ENCODE measurements at places on chromosomes 6 and 20.

DNA sequence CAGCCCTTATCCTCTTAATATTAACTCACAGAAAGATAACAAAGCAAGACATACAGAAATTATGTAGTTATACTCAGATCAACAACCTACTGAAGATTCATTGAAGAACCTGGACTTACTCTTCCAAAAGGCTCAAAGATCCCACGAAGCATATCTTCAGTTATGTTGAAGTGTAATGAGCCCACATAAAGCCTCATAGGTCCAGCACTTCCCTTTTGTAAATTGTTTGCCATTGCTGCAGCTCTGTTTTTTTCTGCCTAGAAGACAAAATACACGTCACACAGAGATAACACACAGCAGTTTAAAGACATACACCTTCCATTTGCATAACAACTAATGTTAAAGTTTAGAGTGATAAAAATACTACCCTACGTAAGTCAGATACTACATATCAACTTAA is 20.4 kb downstream of the RBM39 start:
- no peak for DNase-seq

DNA sequence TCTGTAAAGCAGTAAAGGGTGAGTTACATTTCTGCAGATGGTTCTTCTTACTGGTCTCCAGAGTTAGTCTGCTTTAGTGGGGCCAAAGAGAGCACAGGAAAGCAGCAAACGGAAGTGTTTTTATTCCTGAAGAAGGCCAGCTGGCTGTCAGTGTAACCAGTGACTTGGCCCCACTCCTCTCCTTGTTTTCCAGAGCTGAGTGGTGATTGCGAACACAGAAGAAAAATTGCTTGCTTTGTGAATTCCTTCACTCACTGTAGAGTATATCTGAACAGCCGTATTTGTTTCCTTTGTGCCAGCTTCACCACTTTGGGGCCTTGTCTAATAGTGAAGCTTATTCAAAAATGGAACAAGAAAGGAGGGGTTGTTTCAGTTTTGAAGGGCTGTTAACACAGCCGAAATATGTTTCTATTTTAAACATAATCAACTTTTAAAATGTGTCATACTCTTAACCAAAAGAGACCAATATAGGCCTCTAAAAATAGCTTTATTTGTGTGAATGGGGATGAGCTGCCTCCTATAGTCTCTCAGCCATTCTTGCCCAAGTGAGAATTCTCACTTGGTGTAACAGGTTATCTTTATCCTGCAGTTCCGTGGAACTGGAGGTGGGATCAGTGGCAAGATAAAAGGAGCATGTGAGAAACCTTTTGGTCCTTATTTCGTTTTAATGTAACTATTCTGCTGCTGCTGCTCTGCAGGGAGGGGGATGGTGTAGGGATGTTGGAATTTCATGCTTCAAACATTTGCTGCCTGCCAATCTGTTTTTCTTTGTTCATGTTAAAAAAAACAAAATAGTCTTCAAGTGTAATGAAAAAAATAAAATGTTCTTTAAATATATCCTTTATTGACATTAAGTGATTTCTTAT is 37.8 kb downstream of the ZC2HC1B start:
- no peak for DNase-seq

GRCh38 chr20:4832469-4832868 is 110.8 kb downstream of the PRND start:
- no peak for DNase-seq

DNA sequence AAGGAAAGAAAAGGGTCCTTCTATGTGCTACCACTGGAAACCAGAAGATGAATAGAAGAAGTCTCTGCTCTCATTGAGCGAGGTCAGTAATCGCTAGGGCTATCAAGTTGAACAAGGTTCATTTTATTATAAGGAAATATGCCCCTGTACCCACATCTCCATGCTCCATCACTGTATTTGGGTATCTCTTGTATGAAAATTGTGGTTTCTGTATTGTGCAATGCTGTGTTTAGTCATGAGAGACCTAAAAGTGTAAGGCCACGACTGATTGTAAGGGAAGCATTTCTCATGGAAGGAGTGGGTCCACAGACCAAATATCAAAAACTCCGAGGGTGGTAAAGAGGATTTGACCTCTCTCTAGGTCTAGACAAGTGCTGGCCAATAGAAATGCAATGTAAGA is 3.6 kb upstream of the HS3ST5 start:
- no peak for DNase-seq

- no peak for DNase-seq
Observed at GRCh38 chr6:1947922-1948321, 297.5 kb downstream of the GMDS start.

- no peak for DNase-seq
Observed at GRCh38 chr20:2851086-2851485, 10.5 kb downstream of the VPS16 start.

- no peak for DNase-seq
Observed at GRCh38 chr20:59124296-59125029, 39.2 kb upstream of the ZNF831 start.
